Smooth muscle cell of trachea (primary cell): ENCODE measurements at places on chromosomes 7 and 10. TPM values are rescaled to one million over a fixed set of nuclear protein-coding genes. Genes with fewer than 3 reads are reported as not detected.

NKX6-2 gene
- total RNA-seq = not detected in 2 replicates

FAM237B gene
- total RNA-seq = not detected in 2 replicates

HABP2 gene
- not detected in 2 replicates for total RNA-seq

VAX1 gene
- total RNA-seq = not detected in 2 replicates

SOSTDC1 gene
- total RNA-seq = 0.15 TPM in 1 of 2 replicates, not detected in the other

FBXL13 gene
- total RNA-seq = 0.99 and 1.5 TPM in 2 replicates

PDZD7 gene
- total RNA-seq = 1.6 and 2.5 TPM in 2 replicates

TEX36 gene
- 0.44 TPM in 1 of 2 replicates, not detected in the other for total RNA-seq

CLIP2 gene
- total RNA-seq = 63.6 and 120 TPM in 2 replicates

IFIT2 gene
- 8.7 and 15.7 TPM in 2 replicates for total RNA-seq

ANKRD2 gene
- total RNA-seq = 0.50 and 2.3 TPM in 2 replicates

PRSS58 gene
- total RNA-seq = not detected in 2 replicates

TLX1 gene
- total RNA-seq = not detected in 2 replicates

LEP gene
- total RNA-seq = not detected in 2 replicates
